ENCODE measurements at places on chromosomes 7 and 10.

DNA sequence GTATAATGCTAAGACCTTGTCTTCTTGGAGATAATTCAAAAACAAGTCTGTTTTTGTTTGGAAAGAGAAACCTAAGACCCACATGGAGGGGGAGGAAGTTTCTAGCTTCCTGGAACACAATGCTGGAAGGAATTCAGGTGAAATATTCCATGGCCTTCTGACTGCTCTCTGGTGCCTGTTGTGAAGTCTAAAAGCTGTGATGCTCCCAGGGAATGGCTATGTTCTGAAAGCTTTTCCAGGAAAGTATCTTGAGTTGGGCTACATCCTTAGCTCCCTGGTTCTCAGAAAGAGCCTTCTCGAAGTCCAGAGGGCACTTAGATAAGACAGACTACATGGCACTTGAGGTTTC lies 12.5 kb upstream of the PFKP start:
- DNase-seq, result no peak

- DNase-seq, result no peak
These were observed 10.3 kb upstream of the HSPB1 start for GRCh38 chr7:76292213-76292573.

DNA sequence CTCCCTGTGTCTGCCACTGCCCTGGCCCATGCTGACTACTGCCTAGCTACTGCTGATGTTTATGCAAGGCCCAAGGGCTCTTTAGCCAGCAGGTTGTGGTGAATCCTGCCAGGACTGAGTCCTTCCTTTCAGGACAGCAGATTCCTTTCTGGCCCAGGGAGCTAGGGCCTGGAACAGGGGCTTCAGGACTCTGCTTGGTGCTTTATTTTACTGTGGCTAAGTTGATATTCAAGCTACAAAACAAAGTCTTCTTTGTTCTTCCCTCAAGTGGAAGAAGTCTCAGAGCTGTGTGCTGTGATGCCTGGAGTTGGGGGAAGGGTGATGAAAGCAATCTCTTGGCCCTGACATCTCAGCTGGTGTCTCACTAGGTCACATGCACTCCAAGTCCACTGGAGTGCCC lies 66.2 kb upstream of the NME8 start:
- DNase-seq, result no peak

DNA sequence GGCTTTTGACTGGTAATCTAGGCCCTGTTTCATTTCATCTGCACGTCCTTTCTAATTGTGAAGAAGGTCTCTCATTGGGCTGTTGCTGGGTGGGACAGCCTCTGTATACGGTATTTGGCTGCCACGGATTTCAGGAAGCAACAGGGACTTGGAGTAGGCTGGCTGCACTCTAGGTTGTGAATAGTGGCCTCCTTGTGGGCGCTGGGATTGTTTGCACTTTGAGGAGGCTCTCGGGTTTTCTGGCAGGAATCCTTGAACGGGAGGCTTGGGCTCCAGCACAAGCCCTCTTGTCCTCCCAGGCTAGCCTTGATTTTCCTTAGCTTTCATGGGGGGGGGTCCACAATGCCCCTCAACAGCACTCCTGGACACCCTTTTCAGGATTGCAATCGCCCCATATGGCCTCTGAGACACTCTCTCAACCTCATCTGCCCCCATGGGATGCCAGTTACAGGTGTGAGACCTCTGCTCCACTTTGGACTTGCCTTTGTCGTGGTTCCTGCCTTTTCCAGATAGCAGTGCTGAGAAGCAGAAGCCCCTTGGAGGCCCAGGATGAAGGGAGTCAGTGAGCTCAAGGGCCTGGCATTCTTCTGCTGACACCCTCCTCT lies 33.9 kb upstream of the ZNF273 start:
- no peak for DNase-seq
